ENCODE measurements at places on chromosomes 7 and 10.
A peak's percentile ranks its signal among the peaks of the same experiment; 100 is the strongest.

GRCh38 chr7:28418311-28418710 is 6.0 kb downstream of the CREB5 start:
- DNase-seq = no peak

GRCh38 chr10:14089556-14090292 is 241.0 kb downstream of the FRMD4A start:
- DNase-seq = no peak

DNA sequence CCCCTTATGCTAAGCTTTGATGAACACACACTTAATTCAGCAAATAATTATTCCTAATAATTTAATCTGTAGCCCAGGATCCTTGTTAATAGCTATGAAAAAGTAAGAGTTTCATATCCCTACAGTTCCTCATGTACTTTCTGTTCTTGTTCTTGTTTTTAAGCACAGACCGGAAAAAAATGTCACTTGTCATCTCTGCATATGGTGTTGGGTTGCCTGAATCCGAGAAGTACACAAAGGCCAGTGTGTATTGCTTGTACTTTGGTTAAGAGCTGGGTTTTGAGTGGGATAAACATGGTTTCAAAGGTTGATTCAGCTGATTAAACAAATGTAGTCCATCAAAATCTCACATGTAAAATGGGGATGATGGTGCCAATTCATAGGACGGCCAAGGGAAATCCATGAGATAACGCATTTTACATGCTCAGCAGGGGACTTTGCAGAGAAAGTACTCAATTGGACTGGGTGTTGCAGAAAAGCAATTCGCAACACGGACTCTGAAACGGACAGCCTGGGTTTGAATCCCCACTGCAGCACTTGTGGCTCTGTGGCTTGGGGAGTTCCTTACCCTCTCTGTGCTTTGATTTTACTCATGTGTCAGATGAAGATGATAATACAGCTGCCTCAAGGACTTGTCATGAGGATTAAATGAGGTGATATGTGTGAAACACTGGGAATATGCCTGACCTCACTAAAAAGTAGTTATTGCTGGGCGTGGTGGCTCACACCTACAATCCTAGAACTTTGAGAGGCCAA is 71.7 kb downstream of the MAP3K8 start:
- no peak for DNase-seq

GRCh38 chr7:95804052-95804451 is 31.7 kb downstream of the DYNC1I1 start:
- DNase-seq = no peak

GRCh38 chr7:111987115-111987826 is 218.9 kb downstream of the DOCK4 start:
- DNase-seq = no peak

- DNase-seq = no peak
Measured at GRCh38 chr7:26724795-26725194, 139.6 kb downstream of the SKAP2 start.

DNA sequence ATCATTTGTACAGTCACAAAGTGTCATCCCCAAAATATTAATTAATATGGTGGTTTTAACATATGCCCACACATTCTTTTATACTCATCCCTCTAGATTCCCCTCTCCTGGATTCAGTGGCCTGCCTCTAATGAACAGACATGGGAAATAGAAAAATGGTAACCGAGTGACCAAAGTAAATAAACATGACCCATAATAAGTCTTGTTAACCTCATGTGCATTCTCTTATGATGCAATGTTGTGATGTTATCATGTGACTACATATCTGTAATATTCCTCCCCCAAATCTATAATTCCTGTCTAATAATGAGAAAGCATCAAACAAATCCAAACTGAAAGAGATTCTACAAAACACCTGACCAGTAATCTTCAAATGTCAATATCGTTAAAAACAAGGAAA is 164.5 kb upstream of the PRSS1 start:
- DNase-seq = no peak

- no peak for DNase-seq
Measured at GRCh38 chr10:32961343-32961894, 3.4 kb upstream of the ITGB1 start.

DNA sequence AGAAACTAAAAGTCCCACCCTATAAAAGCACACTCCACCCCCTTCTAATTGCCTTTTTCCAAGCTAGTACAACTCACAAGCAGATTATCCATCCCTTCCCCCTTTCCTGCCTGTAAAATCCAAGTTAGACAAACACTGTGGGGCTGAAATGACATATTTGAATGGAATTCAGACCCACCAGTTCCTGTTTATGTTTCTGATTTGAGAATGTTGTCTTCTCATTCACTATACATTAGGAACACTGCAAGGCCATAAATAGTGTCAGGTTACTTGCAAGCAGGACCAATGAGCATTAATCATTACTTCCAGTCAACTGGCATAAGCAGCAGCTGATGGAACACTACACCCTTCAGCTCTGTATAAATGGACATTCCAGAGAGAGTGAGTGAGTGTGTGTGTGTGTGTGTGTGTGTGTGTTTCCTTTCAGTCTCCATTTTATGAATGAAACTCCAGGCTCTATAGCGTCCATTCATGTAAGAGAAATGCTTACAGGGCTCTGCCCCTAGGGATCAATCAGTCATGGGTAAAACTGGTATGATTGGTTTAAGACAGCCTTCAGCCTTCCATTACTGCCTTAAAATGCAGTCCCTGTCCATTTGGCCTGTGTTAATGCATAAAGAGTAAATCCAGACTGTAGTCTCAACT is 69.3 kb downstream of the ETV1 start:
- DNase-seq = no peak

DNA sequence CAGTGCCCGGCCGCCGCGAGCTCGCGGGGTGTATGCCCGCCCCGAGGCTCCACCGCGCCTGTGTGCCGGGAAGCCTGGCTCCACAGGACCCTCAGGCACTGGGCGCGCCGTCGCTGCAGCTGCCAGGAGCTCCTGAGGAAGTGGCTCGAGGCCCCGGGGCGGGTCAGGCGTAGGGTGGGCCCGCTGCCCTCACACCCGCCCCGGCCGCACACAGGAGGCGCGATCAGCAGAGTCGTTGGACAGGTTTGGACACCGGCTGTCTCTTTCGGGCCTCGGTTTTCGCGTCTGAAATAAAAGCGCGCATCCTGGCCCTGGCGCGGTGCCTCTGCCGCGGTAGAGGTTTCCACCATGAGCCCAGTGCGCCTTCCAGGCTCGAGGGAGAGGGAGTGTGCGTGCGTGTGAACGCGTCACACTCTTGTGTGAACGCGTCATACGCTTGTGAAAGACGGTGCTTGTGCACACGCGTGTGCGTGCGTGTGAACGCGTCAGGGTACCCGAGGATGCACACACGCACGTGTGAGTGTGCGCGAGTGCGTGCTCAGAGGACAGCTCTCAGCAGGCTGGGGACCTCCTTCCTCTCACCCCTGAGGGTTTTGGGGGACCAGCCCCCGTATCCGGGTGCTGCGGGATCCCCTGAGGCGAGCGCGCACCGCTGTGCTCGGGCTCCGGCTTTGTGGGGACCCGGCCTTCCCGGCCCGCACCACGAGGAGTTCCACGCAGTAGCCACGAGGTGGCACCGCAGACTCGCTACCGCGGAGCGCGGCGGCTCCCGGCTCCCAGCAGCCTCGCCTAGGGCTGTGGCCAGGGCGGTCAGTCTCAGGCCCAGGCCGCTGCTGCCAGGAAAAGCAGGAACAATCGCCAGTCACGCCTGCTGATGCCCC is 83.8 kb downstream of the BMS1 start:
- peak; percentile 33 for DNase-seq

- DNase-seq = no peak
Measured at GRCh38 chr10:72424561-72424960, 69.8 kb upstream of the DNAJB12 start.

All from amygdala (tissue), 56 donors.